Activated T-cell treated with anti-CD3 and anti-CD28 coated beads, Interleukin-2, amount 50 U/mL, for 72 hours (primary cell): ENCODE measurements at places on chromosomes 6 and 20.

DNA sequence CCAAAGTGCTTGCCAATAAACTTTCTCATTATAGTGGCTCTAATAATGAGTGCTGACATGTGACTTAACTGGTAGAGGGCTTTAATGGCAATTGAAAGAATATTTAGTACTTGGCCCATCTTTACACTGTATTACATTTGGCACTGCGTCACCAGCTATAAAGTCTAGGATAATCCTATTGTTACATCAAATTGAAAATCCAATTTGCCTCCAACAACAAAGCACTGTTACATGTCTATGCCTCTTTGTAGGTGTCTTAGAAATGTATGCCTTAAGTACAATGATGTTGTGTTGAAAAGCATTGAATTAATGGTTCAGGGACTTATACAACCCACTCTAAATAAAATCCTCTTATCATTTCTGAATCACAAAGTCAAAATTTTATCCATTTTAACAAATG, 420.4 kb upstream of the JAG1 start:
- no peaks in the 10 kb centered on the region for H3K4me1 ChIP-seq
- no peak for DNase-seq
- no peak overlapping the region for H3K27ac ChIP-seq
- no peaks in the 10 kb centered on the region for H3K36me3 ChIP-seq

GRCh38 chr20:55052459-55052858, 577.1 kb downstream of the DOK5 start:
- H3K36me3 ChIP-seq = no peaks in the 10 kb centered on the region
- no peak overlapping the region for H3K27ac ChIP-seq
- H3K4me3 ChIP-seq = no peak overlapping the region
- no peak for DNase-seq
- H3K27me3 ChIP-seq = no peaks in the 10 kb centered on the region

GRCh38 chr6:110658631-110659211, 156.5 kb downstream of the CDK19 start:
- no peaks in the 10 kb centered on the region for H3K36me3 ChIP-seq
- H3K4me1 ChIP-seq = no peaks in the 10 kb centered on the region
- no peak overlapping the region for H3K4me3 ChIP-seq
- H3K27me3 ChIP-seq = no peaks in the 10 kb centered on the region

- H3K36me3 ChIP-seq = no peaks in the 10 kb centered on the region
- H3K4me1 ChIP-seq = no peaks in the 10 kb centered on the region
- no peak overlapping the region for H3K4me3 ChIP-seq
- no peak overlapping the region for H3K27ac ChIP-seq
- DNase-seq = no peak
Measured at GRCh38 chr6:79604583-79605037, 26.5 kb upstream of the SH3BGRL2 start.

GRCh38 chr6:136582711-136583471, 32.7 kb upstream of the MAP7 start:
- peaks cover 3% of the 10 kb centered on the region for H3K36me3 ChIP-seq
- no peaks in the 10 kb centered on the region for H3K4me1 ChIP-seq
- H3K4me3 ChIP-seq = no peak overlapping the region

DNA sequence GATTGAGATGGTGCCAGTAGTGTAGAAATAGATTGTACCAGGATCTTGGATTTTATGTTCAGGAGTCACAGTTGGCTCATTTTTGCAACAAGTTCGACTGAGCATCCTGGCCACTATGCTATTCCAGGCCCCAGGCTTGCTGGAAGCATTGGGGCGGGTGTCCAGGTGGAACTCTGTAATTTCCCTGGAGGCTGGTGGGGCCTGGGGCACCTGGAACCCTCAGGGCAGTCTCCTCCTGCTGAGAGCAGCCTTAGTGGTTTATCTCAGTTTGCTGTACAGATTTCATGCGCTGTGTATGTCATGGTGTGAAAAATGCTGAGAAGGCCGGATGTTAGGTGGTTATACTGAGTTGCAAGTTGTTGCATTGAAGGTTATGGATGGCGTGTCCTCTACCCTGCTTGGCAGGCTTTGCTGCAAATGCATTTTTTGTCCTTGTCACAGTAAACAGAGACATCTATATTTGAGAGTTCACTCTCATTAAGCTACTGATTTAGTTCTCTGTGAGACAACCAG, 135.1 kb upstream of the MYLIP start:
- H3K4me1 ChIP-seq = peaks cover 24% of the 10 kb centered on the region
- H3K27me3 ChIP-seq = peaks cover 20% of the 10 kb centered on the region
- no peak overlapping the region for H3K27ac ChIP-seq
- H3K36me3 ChIP-seq = no peaks in the 10 kb centered on the region

DNA sequence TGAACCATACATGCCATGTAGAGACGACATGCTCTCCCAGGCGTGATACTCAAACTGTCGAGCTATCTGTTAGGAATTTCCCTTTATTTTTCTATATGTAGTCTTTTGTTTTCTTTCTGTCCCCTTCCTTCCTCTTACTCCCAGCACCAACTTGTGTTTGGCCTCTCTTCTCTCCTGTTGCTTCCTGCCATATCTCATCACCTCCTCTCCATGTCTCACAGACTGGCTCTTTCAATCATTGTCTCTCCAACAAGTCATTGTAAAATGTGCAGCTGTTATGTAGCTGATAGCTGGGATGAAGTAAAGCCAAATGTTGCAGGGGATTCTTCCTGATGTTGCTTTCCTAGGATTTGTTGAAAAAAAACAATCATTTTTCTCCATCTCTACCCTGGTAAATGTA, 234.5 kb downstream of the TMEM242 start:
- no peaks in the 10 kb centered on the region for H3K27me3 ChIP-seq
- H3K4me3 ChIP-seq = no peak overlapping the region
- H3K27ac ChIP-seq = no peak overlapping the region

- no peak for DNase-seq
- H3K4me3 ChIP-seq = no peak overlapping the region
Measured at GRCh38 chr6:19472153-19472552, 365.0 kb upstream of the ID4 start.

GRCh38 chr20:1215386-1216170, 10.3 kb upstream of the RAD21L1 start:
- H3K27me3 ChIP-seq = peaks cover 14% of the 10 kb centered on the region
- peak overlapping the region; percentile 85 for H3K27ac ChIP-seq
- H3K4me3 ChIP-seq = peak overlapping the region; percentile 76
- peak; percentile 77 for DNase-seq
- peaks cover 44% of the 10 kb centered on the region for H3K4me1 ChIP-seq

- H3K4me1 ChIP-seq = peaks cover 15% of the 10 kb centered on the region
- peaks cover 20% of the 10 kb centered on the region for H3K27me3 ChIP-seq
- no peak overlapping the region for H3K4me3 ChIP-seq
- H3K36me3 ChIP-seq = no peaks in the 10 kb centered on the region
Measured at GRCh38 chr20:24147961-24148360, 159.4 kb upstream of the GGTLC1 start.

DNA sequence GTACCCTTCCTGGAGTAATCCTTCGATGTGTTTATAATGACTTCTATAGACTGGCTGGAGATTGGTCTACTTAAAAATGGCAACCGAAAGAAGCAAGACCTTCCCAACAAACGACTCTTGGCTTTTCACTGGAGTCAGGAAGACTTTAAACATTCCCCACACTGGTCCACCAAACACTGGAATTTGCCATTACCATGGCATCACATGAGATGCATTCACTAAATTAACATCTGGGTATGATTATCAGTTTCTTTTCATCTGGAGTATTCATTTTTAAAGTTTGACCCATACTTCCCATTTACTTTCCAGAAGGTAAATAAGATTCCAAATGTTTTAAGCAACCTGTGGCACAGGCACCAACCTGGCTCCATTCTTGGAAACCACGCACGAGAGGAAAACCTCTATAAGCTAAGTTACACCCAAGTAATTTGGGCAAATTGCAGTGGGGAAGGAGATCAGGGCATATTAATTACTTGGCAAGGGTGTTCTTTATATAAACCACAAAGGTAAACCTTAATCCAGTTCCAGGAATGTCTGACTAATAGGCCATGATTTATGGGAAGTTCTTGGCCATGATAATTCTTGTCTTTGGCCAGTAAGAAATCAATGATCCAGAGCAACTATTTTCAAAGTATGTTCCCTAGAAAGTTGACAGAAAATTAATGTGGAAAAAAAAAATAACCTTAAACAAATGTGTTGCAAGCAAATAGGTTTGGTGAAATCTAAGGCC, 190.0 kb upstream of the COL21A1 start:
- H3K4me1 ChIP-seq = no peaks in the 10 kb centered on the region
- peaks cover 6% of the 10 kb centered on the region for H3K27me3 ChIP-seq
- H3K36me3 ChIP-seq = no peaks in the 10 kb centered on the region
- DNase-seq = no peak
- no peak overlapping the region for H3K27ac ChIP-seq

DNA sequence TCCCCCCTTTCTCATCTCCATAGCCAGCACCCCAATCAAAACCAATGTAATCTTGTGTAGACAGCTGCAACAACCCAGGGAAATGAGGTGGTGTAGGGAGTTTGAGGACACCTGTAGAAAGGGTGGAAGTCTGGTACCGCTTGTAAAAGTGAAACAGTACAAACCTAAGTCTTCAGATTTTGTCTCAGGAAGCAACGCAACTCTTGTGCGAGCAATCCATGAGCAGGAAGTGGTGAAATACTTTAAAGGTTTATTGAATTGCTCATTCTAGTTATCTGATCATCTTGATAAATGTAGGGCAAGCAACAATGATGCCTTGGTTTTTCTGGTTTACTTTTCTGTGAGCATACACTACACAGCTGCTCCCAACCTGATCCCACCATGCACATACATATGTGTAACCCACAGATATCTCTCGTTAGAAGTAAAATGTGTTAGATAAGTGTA, 71.1 kb upstream of the THEMIS start:
- H3K27me3 ChIP-seq = no peaks in the 10 kb centered on the region
- peak overlapping the region; percentile 78 for H3K4me3 ChIP-seq
- H3K4me1 ChIP-seq = peaks cover 67% of the 10 kb centered on the region
- DNase-seq = peak; percentile 51
- peaks cover 1% of the 10 kb centered on the region for H3K36me3 ChIP-seq
- H3K27ac ChIP-seq = peak overlapping the region; percentile 92

GRCh38 chr6:37242429-37243052, 15.0 kb upstream of the TBC1D22B start:
- peaks cover 55% of the 10 kb centered on the region for H3K4me1 ChIP-seq
- no peaks in the 10 kb centered on the region for H3K27me3 ChIP-seq
- H3K36me3 ChIP-seq = no peaks in the 10 kb centered on the region
- H3K27ac ChIP-seq = peak overlapping the region; percentile 53
- H3K4me3 ChIP-seq = peak overlapping the region; percentile 49
- DNase-seq = peak; percentile 31

- DNase-seq = no peak
- H3K4me1 ChIP-seq = peaks cover 47% of the 10 kb centered on the region
- H3K4me3 ChIP-seq = no peak overlapping the region
- H3K27me3 ChIP-seq = no peaks in the 10 kb centered on the region
- H3K36me3 ChIP-seq = peaks cover 23% of the 10 kb centered on the region
- H3K27ac ChIP-seq = no peak overlapping the region
Measured at GRCh38 chr20:56391596-56392131, 351 bp downstream of the AURKA start.

GRCh38 chr6:160831739-160832138, 129.7 kb downstream of the PLG start:
- no peaks in the 10 kb centered on the region for H3K27me3 ChIP-seq
- no peak overlapping the region for H3K4me3 ChIP-seq
- H3K27ac ChIP-seq = no peak overlapping the region

- H3K36me3 ChIP-seq = no peaks in the 10 kb centered on the region
- H3K27me3 ChIP-seq = no peaks in the 10 kb centered on the region
- no peak overlapping the region for H3K27ac ChIP-seq
- no peak overlapping the region for H3K4me3 ChIP-seq
- DNase-seq = no peak
Measured at GRCh38 chr20:16399801-16400200, 173.4 kb downstream of the KIF16B start.

DNA sequence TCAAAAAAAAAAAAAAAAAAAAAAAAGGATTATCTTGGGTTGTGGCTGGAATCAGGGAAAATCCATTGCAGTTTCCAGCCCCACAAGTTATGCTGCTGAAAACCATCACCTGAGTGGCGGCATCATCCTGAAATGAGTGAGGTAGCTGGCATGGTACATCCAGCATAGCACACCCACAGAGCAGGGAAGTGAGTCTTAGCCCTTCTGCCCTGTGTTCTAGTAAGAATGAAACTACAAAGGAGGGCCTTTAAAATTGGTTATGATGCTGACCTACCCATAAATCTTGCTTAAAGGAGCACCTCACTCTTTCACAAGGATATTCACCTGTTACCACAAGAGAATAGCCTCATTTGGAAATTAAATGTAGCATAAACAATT, 119.2 kb downstream of the NFATC2 start:
- peak overlapping the region; percentile 83 for H3K27ac ChIP-seq
- peak; percentile 62 for DNase-seq
- H3K4me1 ChIP-seq = peaks cover 91% of the 10 kb centered on the region
- peak overlapping the region; percentile 59 for H3K4me3 ChIP-seq

DNA sequence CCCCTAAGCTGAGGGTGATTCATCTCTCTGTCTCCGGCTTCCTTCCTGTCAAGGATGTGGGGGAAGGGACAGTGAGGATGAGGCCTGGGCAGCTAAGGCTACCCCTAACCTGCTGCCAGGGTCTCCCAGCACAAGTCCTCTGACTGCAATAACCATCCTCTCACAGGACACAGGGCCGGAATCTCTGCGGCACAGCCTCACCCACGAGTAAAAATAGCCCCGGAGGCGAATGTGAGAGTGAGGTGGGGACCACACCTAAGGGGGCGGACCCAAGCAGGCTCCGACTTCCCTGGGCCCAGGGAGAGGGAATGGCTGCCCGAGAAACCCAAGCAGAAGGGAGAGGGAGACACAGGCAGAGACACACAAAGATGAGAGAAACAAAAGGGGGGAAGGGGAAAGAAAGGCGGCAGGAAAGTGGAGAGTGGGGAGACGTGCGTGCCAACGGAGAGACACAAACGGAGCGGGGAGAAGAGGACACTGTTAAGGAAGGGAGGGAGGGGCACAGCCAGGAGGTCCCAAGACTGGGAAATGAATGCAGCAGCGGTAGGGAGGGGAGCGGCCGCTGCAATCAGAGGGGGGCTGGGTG, 1.4 kb downstream of the CLIC1 start:
- H3K27me3 ChIP-seq = no peaks in the 10 kb centered on the region
- peak; percentile 72 for DNase-seq
- H3K36me3 ChIP-seq = peaks cover 18% of the 10 kb centered on the region
- H3K4me1 ChIP-seq = peaks cover 61% of the 10 kb centered on the region
- peak overlapping the region; percentile 89 for H3K4me3 ChIP-seq

- no peak overlapping the region for H3K4me3 ChIP-seq
- H3K4me1 ChIP-seq = no peaks in the 10 kb centered on the region
- H3K36me3 ChIP-seq = no peaks in the 10 kb centered on the region
Measured at GRCh38 chr6:140036196-140036595, 661.7 kb upstream of the CITED2 start.

- H3K4me1 ChIP-seq = no peaks in the 10 kb centered on the region
- H3K36me3 ChIP-seq = no peaks in the 10 kb centered on the region
- no peak for DNase-seq
- H3K27me3 ChIP-seq = no peaks in the 10 kb centered on the region
- H3K27ac ChIP-seq = no peak overlapping the region
Measured at GRCh38 chr6:164296411-164296810, 881.9 kb downstream of the QKI start.

GRCh38 chr20:46401478-46401860, 4.9 kb downstream of the ELMO2 start:
- peaks cover 4% of the 10 kb centered on the region for H3K36me3 ChIP-seq
- H3K4me3 ChIP-seq = peak overlapping the region; percentile 79
- no peaks in the 10 kb centered on the region for H3K27me3 ChIP-seq
- peaks cover 63% of the 10 kb centered on the region for H3K4me1 ChIP-seq
- peak overlapping the region; percentile 85 for H3K27ac ChIP-seq
